ENCODE measurements at places on chromosomes 7 and 10. TPM values are rescaled to one million over a fixed set of nuclear protein-coding genes. Genes with fewer than 3 reads are reported as not detected.
A peak's percentile ranks its signal among the peaks of the same experiment; 100 is the strongest.

Gene NODAL
- total RNA-seq: not detected

Gene FGL2
- total RNA-seq: not detected

Gene ALOX5
- 1.7 TPM for total RNA-seq

Gene TMEM196
- not detected for total RNA-seq

Gene TRIP6
- total RNA-seq: 39.2 TPM

DNA sequence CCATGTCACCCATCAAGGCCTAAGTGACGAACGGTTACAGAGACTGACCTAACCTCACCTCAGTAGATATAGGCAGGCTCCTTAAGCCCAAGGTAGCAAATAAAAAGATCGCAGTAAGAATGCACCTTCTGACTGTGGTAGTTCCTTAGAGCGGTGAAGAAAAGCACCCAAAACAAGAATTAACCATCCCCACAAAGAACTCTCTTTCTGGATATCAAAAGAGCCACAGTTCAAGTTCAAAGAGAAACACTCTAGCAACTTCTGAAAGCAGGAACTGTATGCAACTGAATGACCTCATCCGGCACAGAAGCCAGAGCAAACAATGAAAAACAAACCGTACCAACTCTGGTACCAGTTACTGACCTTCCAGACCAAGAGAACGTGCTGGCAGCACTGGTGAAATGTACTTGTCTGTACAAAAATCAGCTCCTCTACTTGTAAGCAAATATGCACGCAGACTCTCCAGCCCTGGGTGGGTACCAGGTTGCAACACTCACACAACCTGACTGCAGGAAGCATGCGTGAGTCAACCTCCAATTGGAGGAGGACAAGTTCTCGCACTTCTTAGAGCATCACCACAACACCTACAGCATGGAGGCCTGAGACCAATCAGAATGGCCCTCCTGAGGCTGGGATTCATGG, 202.7 kb downstream of the FAM107B start:
- DNase-seq: no peak

DNA sequence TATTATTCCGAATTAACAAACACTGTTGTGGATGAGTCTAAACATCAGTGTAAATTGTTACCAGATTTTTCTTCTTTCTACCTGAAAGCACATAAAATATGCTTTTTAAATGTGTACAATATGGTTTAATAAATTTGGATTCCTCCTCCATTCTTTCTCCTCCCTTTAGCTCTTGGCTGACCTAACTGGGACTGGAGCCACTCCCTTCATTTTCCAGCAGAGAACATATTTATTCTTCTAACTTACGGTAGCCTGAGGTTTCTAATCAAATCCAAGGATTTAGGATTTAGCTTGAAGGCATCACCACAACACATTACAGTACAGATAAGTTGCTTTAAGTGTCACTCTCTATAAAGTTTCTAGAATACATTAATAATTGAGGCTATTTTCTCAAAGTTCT, 88.2 kb upstream of the SEMA3C start:
- no peak for DNase-seq

DNA sequence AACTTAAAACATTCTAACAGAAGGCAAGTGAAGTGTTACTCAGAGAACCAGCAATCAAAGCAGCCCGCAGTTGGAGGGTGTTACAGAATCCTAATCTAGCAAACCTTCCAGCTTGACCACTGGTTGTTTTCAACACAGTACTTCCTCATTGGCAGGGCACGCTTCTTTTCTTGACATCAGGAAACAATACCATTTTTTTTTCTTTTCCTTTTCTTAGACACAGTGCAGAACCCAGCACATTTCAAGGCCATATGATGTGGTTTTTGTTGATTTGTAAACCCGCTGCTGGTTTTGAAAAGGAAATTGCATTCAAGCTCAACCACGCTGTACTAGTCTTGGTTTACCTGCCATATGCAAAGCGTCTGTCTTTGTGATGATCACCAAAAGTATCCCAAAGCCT, 33.4 kb downstream of the RHOBTB1 start:
- DNase-seq: no peak

DNA sequence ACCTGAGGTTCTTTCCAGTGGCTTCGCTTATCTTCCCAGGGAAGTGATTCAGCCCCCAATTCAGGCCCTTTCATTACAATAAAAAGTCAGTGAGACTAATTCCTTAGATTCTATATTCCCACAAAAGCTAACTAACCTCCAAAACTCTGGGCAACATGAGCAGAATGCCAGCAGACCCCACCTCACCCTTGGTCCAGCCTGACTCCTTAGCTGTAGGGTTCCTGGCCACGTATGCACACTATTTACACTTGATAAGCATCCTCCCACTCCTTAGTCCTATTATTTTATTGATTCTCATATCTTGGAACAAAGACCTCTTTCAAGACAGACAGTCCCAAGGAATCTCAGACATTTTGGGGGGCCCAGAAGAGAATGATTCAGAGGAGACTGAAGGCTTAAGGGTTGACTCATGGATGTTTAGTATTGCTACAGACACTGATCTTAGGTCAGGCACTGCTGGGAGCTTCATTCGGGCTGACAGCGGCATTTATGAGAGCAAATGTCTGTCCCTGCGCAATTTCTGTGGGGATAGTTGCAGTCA, 162.6 kb upstream of the GDF10 start:
- no peak for DNase-seq

GRCh38 chr7:138752518-138753149, 45.2 kb upstream of the TMEM213 start:
- DNase-seq: peak; percentile 78

- no peak for DNase-seq
Measured at GRCh38 chr10:44967616-44968015, 8.0 kb downstream of the RASSF4 start.

- DNase-seq: no peak
Measured at GRCh38 chr7:108211382-108212201, 81.4 kb upstream of the LAMB4 start.

- DNase-seq: no peak
Measured at GRCh38 chr10:43199088-43199683, 60.9 kb downstream of the CSGALNACT2 start.

GRCh38 chr10:22554461-22555182, 159.8 kb downstream of the PIP4K2A start:
- no peak for DNase-seq

DNA sequence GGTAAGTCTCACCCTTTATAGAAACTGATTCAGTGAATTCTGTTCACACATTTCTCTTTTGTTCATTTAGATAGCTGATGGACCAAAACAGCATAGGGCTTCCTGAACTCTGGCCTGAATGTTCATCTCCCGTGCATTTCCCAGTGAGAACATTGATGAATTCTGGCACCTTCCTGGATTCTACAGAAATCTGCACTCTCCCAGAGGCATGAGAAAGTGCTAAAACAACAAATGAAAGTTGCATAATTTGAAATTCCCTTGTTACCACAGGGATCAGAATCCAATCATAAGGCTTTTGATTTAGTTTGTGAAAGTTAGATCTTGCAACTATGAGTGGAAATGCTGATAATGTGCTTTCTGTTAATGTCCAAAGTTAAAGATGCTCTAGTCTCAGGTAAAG, 29.7 kb upstream of the SCIN start:
- DNase-seq: no peak

DNA sequence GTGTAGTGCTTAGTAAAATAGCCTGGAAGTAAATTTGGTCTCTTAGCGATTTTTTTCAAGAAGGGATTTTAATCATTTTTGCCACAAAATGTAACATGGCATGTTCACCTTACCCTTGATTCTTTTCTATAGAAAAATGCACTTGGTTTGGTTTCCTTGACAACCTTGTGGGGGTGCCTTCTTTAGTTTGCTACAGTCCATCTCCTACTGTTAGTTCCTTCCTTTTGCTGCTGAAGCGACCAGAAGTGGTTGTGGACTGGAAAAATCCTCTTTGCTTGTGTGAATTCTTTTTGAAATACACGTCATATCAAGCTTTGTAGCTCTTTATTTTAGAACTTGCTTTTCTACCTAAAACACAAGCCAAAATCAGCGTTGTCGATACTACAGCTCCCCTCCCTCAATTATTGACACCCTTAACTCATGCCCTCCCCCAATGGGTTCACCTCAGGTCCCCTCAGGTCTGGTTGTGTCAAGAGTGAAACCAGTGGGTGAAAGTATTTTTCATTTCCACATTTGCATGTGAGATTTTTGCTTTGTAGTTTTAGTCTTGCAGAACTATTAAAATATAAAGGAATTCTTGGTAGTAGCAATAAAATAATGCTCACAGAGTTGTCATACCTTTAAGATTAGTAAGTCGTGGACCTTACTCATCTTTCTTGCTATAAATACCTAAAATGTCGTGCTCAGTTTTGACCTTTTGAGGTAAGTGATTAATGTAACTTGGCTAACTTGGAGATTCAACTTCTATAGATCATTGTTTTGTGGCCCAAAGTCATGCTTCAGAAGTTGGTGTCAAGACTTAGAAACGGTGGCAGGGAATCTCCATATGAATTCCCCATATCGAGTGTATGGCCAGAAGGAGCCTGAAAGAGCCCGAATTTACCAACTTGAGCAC, 1.5 kb downstream of the ACTR3B start:
- DNase-seq: no peak

DNA sequence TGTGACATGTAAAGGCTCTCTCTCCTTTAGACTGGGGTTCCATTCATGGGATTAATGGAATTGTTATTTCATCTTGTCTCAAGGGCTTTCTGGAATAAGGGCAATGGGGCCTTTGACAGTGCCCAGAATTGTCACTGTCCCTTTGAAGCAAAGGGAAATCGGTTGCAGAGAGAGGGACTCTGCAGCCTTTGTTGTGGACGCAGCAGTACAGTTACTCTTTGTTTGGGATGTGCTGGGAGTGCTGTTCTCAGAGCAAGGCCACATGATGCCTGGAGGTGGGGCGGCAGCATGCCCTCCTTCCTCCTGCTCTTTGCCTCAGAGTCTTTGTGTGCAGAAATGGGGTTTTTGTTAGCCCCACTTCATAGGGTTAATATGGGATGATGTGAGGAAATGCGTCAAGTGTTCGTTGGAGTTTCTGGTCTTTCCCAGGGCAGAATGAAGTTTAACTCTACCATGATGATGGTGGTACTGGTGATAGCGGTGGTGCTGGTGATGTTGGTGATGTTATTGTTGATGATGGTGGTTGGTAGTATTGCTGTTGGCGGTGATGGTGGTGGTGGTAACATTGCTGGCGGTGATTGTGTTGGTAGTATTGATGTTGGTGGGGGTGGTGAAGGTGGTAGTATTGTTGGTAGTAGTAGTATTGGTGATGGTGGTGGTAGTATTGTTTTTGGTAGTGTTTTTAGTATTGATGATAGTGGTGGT, 45.3 kb downstream of the DOCK1 start:
- DNase-seq: no peak

- no peak for DNase-seq
Measured at GRCh38 chr7:106060394-106060920, 51.7 kb downstream of the SYPL1 start.

DNA sequence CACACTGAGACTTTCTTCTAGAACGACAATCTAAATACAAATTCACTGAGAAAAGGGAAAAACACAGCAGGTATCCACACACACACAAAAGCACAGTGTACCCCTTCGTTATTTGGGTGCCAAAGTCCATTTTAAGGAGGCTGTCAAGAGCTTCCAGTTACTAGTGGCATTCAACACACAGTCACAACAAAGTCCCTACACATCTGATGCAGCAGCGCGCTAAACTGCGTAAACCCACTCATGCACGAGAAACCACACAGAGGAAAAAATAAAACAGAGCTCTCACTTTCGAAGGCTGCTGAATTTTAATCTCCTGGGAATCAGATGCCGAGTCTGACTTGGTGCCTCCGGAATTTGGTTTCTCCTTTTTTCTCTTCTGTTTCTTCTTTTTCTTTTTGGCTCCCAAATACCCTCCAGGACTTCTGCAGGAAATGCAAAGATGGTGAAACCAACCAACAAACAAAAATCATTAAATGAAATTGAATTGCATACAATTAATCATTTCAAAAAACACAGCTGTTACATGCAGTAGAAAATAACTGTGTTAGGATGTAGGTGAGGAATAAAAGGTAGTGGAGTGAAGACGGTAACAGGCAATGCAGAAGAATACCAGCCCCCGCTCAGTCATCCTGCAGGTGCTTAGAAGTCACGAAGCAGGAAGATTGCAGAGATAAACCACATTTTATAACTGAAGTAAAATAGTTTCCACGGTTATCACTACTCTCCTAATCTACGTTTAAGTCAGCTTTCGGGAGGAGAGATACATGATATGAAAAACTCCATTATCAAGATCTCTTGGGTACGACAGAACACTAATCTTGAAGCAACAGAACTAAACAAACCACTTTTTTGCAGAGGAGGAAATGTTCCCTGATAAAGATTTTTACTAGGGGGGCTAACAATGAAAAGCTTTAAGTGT, 27.1 kb downstream of the NMT2 start:
- no peak for DNase-seq

GRCh38 chr7:154584352-154585252, 418.3 kb downstream of the PAXIP1 start:
- DNase-seq: no peak

All from activated naive CD4-positive, alpha-beta T cell treated with anti-CD3 and anti-CD28 coated beads, Interleukin-2, amount 50 U/mL, for 72 hours (primary cell).